ENCODE measurements at places on chromosomes 1 and 21.

GRCh38 chr1:68706639-68707317 lies 209.9 kb upstream of the DEPDC1 start:
- no peak for DNase-seq

DNA sequence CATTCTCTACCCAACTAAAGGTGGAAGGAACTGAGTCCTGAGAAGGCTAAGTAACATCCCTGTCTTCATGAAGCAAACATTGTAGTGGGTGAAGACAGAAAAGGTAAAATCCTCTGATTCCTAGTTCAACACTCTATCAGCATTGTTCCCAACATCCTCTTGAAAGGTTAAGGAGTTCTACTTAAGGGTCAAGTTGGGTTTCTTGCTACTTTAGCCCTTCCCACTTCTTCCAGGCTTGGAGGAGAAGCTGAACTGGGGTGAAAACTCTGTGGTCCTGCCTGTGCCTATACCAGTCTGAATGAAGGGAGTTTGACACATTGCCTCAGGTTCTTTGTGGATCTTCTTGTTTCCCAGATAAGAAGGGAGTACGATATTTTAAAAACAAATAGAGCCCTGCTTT lies 54.1 kb downstream of the ATP2B4 start:
- no peak for DNase-seq

GRCh38 chr21:44871576-44872269 lies 1.8 kb downstream of the PTTG1IP start:
- no peak for DNase-seq

GRCh38 chr21:15222707-15223106 lies 157.9 kb upstream of the NRIP1 start:
- no peak for DNase-seq

- DNase-seq: no peak
Measured at GRCh38 chr1:230792691-230793462, 45.7 kb downstream of the CAPN9 start.

DNA sequence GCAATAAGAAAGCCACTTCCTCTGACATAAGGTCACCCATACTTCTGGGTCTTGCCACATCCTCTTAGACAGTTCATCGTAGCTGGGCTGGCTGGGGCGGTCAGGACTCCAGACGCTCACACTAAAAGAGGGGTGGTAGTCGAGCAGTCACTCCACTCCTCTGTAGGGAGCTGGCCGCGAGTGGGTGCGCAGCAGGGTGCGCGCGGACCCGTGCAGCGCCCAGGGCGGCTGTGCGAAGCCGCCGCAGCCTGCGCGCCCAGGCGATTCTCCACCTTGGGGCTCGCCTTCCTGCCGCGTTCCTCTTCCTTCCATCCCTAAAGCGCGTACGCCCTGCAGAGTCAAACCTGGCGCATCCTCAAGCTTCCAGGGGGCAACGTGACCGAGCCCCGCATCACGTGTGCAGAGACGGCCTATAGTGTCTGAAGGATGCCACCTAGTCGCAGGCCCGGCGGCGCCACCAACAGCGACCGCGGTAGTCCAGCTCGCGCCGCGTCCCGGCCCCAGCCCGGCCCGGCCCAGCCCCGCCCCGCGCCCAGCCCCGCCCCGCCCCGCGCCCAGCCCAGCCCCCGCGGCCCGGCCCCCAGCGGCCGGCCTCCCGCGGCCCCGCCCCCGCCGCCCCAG lies 360 bp upstream of the PRDX6 start:
- peak; percentile 94 for DNase-seq

- no peak for DNase-seq
Measured at GRCh38 chr1:19189270-19189669, 20.8 kb downstream of the UBR4 start.

GRCh38 chr1:168453056-168453455 lies 90.7 kb downstream of the XCL2 start:
- DNase-seq: no peak

GRCh38 chr1:198254521-198254920 lies 97.7 kb downstream of the NEK7 start:
- DNase-seq: no peak

GRCh38 chr1:203183828-203184227 lies 2.7 kb downstream of the CHI3L1 start:
- no peak for DNase-seq

- DNase-seq: no peak
Measured at GRCh38 chr1:190001187-190001586, 476.5 kb downstream of the BRINP3 start.

DNA sequence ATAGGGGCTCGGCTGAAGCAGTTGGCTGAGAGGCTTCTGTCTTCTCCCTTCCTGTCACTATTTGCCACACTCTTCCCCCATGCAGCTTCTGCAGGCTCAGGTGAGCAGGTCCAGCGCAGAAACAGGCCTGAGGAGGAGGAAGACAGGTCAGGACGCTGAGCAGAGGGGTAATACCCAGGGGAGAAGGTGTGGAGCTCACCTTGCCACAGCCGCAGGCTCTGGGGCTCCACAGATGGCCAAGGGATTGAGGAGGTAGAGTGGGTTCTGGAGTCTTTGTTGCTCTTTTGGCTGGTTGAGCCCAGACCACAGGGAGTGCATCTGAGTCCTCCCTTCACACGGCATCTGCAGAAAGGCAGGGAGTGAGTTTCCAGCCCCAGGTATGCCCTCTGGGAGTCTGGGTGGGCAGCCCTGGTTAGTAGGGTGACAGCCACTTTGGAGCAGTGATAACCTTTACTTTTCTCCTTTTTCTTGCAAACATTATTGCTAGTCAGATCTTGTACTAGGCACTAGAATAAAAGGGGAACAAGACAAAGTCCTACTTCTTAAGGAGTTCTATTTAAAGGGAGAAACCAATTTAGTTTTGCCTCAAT lies 9.7 kb downstream of the EIF3I start:
- no peak for DNase-seq

GRCh38 chr1:71766748-71767147 lies 515.6 kb downstream of the NEGR1 start:
- DNase-seq: no peak

DNA sequence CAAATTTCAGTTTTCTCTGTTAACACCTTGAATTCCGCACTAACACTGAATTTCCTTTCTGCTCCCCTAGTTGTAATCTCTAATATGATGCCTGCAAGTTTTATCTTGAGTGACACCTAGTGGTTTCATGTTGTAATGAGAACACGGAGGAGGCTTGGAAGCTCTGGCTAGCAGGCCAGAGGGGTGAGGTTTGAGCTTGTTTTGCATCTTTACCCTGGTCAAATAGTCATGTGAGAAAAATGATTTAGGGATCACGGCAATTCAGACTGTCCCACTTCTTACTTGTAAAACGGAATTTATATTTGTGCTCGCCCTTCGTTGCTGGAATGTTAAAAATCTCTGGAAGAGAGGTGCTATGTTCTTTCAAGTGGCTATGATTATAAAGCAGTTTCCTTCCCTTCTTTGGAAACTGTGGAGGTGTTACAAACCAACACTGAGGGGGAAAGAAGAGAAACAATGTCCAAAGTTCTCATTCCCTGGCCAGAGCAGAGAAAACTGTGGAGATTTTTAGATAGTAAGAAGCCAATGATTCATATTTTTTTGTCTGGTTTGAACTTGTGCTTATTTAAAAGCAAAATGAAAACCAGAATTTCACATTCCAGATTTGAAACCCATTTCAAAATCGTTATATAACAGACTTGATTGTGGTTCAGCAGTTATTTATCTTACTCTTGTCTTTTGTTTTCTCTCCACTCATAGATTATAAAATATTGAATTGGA lies 5.3 kb upstream of the MROH9 start:
- peak; percentile 54 for DNase-seq

DNA sequence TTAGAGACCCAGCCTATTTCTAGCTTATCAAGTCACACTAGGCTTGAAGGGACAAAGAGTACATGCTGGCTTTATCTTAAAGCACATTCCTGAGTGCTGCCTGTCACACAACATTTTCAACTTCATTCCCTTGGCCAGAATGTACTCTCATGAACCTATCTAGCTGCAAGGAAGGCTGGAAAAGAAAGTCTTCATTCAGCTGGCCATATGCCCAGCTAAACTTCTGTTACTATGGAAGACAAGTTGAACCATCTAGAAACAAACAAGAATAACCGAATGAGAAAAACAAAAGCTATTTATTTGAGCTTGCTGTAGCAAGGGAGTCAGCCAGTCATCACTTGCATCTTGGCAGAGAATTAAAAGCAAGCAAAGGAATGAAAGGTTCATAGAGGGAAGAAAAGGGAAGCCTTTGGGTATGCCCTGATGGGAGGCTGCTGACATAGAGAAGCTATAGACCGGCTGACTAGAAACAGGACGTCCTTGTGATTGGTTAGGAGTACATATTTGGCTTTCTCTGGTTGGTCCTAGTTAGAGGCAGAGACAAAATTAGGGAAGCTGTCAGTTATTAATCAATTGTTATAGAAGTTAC lies 108.4 kb downstream of the NEK7 start:
- DNase-seq: no peak

DNA sequence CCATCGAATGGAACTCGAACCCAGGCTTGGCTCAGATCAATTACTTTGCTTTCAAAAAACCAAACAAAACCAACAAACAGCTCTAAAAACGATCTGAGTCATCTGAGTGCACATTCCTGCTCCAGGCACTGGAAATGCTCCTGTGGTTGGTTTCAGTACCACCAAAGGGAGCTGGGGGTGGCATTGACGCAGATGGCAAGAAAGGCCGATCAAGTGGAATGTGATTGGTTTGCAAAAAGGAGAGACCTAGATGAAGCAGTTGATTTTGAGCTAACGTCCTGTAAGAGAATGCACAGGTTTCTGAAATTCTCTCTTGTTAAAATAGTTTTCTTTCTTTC lies 39.5 kb downstream of the PIK3CD start:
- DNase-seq: no peak

DNA sequence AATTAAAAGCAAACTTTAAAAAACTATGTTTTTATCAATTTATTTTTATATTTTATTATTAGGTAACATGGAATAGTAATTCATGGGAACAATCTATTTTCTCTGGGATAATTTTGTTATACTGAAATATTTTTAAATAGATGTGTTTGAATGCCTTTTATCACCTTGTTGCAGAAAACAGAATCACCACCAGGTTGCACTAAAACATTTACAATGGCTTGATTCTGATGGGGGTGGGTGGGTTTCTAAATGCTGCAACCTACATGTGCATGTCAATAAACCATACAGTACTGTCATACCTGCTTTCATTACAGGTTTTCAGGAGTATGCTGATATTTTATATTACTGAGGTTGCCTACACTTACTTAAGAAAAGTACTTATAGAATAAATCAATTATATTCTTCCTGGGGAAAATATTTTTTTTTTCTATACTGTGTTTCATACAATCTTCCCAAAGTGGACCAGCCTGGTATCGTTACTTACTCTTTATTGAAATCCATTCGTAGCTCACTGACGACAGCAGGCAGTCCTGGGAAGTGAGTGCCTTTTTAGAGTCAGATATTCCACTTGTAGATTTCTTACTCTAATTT lies 132.8 kb downstream of the PTPRC start:
- DNase-seq: no peak

- DNase-seq: no peak
Measured at GRCh38 chr1:84876353-84876752, 16.7 kb downstream of the LPAR3 start.

DNA sequence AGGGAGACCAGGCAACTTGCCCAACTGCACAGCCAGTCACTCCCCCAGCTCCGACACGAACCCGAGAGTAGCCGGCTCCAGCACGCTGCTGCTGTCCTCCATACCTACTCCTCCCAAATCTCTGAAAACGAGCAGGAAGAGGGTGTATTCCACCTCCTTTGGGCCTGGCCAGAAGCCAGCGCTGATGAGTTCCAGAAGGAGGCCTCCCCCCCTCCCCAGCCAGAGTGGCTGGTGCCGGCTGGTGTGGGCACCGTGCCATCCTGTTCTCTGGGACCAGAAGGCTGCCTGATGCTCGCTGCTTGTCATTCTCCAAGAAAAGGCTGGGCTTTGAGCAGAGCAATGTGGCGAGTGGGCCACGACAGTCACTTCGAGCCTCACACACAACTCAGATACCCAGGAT lies 22.2 kb downstream of the KCNN3 start:
- DNase-seq: peak; percentile 74

GRCh38 chr1:209432443-209432825 lies 151.1 kb upstream of the CAMK1G start:
- no peak for DNase-seq

DNA sequence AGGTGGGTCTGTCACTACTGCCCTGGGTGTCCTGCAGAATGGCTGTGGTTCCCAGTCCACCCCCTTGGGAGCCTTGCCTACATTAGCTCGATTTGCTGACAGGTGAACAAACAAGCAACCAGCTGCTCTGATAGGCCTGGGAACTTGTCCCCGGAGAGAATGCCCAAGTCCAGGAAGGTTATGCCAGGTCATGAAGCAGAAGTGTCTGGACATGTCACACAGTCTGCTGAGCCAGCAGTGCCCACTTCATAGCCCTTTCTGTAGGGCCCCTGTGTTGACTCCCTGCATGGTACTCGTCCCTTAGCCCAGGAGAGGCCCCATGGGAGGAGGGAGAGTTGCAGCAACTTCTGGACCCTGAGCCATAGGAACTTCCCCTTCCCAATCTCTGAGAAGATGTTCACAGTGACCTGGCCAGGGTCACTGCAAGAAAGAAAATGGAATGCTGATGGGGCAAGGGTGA lies 31.0 kb downstream of the UCK2 start:
- DNase-seq: no peak

DNA sequence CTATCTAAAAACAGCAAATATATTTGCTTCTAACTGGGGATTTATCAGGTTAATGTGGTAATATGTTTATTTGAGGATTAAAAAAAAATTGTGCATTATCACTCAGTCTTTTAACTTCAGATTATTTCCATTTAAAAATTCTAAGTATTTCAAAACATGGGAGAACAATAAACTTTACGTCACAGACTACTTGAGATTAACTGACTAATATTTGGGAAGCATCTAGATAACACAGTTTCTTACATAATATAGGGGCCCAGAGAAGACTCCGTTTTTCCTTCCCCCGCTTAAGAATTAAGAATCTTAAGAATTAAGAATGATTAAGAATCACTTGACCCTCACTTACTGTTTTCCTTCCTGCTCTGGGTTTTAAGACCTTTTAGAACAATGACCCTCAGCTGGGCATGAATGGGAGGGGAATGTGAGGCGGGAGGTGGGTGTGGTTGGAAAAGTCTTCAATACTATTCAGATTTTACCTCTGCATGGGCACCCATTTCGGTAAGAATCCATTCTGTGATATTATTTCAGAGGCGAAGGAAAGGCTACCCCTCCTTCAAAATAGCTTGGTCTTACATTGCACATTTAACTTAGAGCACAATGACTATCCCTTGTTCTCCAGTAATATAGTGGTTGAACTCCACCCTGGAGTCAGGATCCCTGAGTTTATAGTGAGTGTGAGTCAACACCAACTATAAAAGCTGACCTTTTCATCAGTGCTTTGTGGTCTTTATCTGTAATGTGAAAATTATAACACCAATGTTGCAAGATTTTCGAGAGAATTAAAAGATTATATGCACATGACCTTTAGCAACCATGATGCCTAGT lies 821.3 kb downstream of the USP25 start:
- DNase-seq: no peak

All from hippocampal formation (tissue), 2 donors.